T follicular helper cell (primary cell): ENCODE measurements at places on chromosomes 2 and 18.

GRCh38 chr18:13378150-13378549 is 159.6 kb downstream of the LDLRAD4 start:
- no peak for DNase-seq

DNA sequence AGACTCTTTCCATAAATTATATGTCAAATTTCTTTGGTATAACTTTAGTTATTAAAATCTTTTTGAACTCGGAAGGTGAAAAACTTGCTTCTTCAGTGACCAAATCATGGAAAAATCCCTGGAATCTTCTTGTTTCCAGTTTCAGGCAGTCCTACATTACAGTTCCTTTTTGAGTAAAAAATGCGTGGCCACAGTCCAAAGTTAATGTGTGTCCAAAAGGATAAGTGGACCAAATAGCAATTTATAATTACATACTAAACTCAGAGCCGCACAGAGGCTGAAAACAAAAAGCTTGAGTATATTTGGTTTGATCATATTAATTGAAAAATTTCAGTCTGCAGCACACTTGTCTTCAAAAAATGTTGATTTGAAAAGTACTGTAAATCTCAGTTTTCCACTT is 28.4 kb upstream of the DYNC2LI1 start:
- DNase-seq = no peak

DNA sequence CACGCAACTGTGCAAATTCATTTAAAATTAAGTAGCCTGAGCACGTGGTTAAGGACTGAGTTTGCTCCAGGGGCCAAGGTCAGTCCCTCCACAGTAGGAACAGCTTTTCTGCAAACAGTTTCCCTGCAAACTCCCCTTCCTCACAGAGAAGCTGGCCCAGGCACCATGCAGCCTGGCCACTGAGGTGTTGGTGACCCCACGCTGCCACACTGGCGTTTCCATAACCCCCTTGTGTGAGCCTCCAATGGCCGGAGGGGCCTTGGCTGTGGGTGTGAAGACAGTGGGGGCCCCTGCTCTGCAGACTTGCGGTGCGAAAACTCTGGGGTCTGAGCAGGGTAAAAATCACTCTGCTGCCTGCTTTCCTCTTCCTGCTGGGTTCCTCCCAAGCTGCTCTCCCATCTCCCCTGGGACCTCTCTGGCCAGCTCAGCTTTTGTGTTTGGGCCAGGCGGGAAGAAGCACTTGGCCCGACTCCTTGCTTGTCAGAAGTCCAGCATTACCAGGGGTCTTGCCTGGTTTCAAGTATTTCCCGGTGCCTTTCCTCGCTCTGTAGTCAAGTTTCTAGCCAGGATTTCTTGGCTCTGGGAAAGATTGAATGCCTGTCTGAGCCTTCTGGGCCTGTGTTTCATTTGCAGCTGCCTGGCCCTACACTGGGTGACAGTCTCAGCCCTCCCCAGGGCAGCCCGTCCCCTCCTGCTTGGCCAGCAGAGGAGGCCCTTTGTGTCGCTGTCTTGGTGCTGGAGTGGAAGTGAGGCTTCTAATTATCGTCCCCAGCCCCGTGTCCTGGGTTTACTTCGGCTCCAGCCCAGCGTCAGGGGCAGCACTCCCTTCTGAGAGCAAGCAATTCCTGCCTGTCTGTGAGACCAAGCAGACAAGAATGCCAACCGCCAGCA is 131.4 kb upstream of the SLC1A4 start:
- no peak for DNase-seq

DNA sequence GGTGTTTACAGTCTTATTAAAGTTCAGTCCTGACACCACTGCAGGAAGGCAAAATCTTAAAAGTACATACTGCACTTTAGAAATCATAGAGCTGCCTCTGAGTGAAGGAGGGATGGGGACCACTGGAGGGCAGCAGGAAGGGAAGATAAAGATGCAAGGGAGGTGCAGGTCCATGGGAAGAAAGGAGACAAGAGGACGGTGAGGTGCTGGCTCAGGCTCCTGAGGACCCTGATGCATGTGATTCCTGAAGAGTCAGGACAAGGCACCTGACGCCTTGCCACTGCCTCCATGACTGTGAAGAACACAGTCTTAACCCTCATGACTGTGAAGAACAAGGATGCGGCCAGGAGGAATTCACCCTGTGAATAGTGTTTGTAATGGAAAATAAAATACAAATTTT is 116.2 kb upstream of the NPAS2 start:
- no peak for DNase-seq

DNA sequence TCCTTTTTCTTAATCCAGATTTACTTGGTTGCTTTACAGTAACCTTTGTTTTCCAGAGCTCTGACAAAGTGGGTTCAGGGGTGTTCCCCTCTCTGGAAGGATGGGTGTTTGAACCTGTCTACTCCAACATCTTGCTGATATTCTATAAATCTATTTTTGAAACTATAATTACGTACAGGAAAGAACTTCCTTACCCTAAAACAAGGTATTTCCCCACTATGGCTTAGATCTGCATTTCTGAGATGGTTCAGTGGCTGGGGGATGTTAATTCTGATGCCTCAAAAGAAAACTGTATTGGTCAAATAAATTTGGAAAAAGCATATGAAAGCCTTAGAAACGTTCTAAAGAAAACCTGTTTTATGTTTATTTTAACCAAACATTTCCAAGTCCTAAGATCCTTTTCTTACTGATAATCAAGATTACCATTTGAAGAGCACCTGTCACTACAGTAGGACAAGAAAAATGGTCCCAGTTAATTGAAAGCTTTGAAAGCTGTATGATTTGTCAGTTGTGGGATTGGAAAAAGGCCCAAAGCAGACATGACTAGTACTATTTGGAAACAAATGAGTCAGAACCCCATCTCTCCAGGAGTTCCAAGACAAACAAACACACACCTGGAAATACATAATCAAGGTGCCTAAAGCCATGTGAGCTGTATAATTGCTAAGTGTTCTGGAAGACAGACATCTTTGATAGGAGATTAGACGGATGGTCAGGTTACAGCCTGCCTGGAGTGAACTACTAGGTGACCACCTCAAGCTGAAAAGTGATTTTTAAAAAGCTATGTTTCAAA is 57.5 kb downstream of the KDM3A start:
- DNase-seq = no peak

- no peak for DNase-seq
Observed at GRCh38 chr2:73952499-73953446, 26.1 kb downstream of the DGUOK start.

DNA sequence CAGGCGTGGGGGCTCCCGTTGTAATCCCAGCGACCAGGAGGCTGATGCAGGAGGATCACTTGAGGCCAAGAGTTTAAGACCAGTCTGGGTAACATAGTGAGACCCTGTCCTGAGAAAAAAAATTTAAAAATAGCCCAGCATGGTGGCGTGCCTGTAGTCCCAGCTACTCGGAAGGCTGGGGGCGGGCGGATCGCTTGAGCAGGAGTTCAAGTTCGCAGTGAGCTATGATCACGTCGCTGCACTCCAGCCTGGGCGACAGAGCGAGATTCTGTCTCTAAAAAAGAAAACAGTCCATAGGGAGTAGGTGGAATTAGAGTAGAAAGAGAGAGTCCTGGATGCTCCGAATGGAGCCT is 325 bp upstream of the TTLL4 start:
- no peak for DNase-seq

- no peak for DNase-seq
Observed at GRCh38 chr18:23844991-23845680, 155.9 kb downstream of the LAMA3 start.

DNA sequence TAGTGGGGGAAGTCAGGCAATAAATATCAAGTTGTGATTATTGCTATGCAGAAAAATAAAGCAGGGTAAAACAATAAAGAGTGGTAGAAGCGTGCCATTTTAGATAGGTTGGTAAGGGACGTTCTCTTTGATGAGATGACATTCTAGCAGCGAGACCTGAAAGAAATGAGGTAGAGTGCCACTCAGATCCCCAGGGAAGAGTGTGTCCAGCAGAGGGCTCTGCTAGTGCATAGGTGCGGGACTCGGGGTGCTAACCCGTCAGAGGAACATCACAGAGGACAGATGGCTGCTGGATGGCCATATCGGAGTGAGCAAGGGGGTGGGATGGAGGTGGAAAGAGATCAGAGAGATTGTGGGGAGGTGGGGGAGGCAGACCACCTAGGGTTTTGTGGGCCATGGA is 16.3 kb upstream of the GTF2A1L start:
- DNase-seq = no peak

GRCh38 chr2:111523009-111523408 is 361.0 kb downstream of the ANAPC1 start:
- DNase-seq = no peak

DNA sequence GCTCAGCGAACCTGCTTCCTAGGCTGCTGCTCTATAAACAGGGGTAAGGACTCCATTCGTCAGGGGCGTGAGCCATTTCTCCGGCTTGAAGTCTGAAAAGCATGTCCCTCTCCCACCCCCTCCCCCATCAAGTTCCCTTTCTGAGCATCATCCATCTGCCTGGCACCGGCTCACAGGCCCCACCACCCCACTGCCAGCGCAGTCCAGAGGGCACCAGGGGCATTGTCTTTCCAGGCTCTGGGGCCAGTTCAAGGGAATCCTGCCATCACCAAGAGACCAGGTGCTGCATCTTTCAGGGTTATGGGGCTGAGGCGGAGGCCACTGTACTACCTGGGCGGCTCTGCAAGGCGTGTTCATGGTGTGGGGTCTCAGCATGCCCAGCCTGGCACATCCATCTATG is 64.7 kb upstream of the EDAR start:
- no peak for DNase-seq

- no peak for DNase-seq
Observed at GRCh38 chr2:178279142-178279541, 84.8 kb downstream of the OSBPL6 start.

GRCh38 chr2:101751875-101752619 is 54.5 kb downstream of the MAP4K4 start:
- no peak for DNase-seq

DNA sequence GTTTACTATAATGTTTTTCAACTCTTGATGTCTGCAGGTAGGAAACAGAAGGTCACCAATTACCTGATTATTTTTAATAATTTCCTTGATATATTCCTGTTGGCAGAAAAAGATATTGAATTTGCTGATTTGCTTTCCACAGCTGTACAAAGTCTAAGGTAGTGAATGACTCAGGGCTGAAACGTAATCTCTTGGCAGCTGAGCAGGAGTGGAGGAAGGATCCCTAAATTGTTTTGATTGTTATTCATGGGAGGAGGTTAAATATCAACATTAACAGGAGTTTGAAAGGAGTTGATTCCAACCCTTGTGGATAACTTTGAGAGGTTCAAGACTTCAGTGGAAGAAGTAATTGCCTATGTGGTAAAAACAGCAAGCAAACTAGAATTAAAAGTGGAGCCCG is 345.2 kb upstream of the SLC8A1 start:
- no peak for DNase-seq

DNA sequence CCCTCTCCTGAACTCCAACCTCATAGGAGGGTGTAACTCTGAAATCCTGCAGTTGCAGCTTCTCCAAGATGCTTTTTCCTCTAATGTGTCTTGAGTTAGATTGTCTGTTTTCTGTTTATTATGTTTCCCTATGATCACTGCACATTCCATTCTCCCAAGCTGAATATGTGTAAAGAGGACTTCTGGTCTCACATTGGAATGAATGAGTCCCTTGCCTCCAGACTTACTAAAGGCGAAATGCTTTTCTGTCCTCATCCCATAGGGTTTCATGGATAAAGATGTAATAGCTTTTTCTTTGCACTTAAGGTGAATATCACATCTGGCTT is 35.5 kb upstream of the CYP27A1 start:
- DNase-seq = no peak

GRCh38 chr2:33859811-33860461 is 260.8 kb upstream of the FAM98A start:
- no peak for DNase-seq

- DNase-seq = no peak
Observed at GRCh38 chr18:72986103-72986502, 118.3 kb upstream of the NETO1 start.

- no peak for DNase-seq
Observed at GRCh38 chr2:149903626-149904025, 316.1 kb upstream of the MMADHC start.

GRCh38 chr2:160324161-160324800 is 124.2 kb upstream of the ITGB6 start:
- peak; percentile 18 for DNase-seq

GRCh38 chr2:57806449-57806968 is 240.1 kb upstream of the VRK2 start:
- no peak for DNase-seq

DNA sequence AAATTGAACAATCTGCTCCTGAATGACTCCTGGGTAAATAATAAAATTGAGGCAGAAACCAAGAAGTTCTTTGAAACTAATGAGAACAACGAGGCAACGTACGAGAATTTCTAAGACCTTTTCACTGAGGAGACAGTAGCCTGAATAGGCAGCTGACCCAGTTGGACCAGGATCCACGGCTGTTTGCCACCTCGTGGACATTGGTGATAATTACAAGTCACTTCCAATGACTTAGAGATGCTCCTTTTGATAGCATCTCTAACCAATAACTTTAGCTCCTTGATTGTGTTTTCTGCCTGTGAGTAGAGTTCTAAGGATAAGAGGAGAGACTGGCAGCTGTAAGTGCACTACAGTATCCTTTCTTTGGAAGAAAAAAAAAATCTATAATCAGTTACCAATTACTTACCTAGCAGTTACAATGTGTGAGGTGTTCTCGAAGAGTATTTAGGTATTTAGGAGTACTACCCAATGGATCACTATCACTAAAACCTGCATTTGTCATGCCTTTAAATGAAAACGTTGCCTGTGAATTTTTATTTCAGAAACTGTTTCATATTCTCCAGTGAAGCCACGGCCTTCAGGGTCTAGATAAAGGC is 31.3 kb upstream of the CNTNAP5 start:
- peak; percentile 1 for DNase-seq

DNA sequence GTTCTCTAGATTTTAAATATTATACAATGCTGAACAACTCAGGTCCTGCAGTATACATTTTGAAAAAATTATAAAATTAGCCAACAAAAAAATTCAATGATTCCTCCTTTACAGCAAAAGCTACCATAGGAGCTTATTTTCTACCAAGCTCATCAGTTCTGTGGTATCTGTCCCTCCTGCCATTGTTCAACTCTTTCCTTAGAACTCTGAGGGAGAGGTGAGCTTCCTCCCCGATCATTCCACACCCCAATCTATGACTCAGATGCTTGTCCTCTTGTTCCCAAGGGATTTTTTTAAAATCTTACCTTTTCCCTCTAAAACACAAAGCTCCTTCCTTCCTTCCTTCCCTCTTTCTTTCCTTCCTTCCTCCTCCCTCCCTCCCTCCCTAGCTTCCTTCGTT is 13.5 kb downstream of the DPP4 start:
- no peak for DNase-seq

- DNase-seq = no peak
Observed at GRCh38 chr2:130834091-130834930, 2.4 kb upstream of the ARHGEF4 start.

- no peak for DNase-seq
Observed at GRCh38 chr2:172080641-172081220, 4.6 kb upstream of the DLX1 start.
